PC-9 (cell line): ENCODE measurements at places on chromosomes 2 and 18. TPM values are rescaled to one million over a fixed set of nuclear protein-coding genes. Genes with fewer than 3 reads are reported as not detected.

IL1B gene
- total RNA-seq = 1.4 TPM in 2 replicates

DNA sequence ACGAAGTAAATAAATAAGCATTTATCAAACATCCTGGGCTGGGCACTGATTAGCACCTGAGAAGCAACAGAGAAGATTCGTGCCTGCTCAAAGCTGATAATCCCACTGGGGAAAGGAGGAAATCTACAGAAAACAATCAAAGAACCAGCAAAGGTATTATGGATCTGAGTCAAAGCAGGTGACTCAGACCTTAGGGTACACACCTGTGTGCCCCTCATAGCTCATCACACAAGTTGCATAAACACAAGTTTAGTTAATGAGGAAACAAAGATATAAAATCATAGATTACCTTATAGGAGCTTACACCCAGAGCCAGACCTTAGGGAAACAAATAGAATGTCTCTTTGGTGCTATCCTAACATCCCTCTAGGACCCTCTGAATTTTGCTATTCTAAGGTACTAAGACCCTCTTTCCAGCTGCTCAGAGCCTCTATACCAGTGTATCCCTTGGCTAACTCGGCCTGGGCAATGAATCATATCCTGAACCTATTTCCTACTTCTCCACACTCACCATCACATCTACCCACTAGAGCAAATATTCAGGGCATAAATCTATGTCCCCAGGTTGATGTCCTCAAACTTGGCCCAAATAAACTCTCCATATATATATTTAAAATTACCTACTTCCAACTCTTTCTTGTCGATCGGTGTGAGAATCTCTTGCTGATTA, 19.3 kb upstream of the CTIF start:
- no peak overlapping the region for H3K4me3 ChIP-seq
- no peak overlapping the region for H3K27ac ChIP-seq
- no peaks in the 10 kb centered on the region for H3K27me3 ChIP-seq
- H3K4me1 ChIP-seq = peaks cover 11% of the 10 kb centered on the region; the same call in 1 of the 2 replicates

GRCh38 chr2:30761226-30761625, 46.0 kb downstream of the CAPN13 start:
- peaks cover 7% of the 10 kb centered on the region for H3K4me1 ChIP-seq
- no peak for DNase-seq
- H3K27me3 ChIP-seq = no peaks in the 10 kb centered on the region

- peaks cover 34% of the 10 kb centered on the region for H3K4me1 ChIP-seq
- H3K4me3 ChIP-seq = no peak overlapping the region
- DNase-seq = no peak
- H3K27me3 ChIP-seq = no peaks in the 10 kb centered on the region
- no peaks in the 10 kb centered on the region for H3K36me3 ChIP-seq
- H3K27ac ChIP-seq = no peak overlapping the region
Observed at GRCh38 chr2:208366215-208367127, 40.1 kb upstream of the PTH2R start.

DNA sequence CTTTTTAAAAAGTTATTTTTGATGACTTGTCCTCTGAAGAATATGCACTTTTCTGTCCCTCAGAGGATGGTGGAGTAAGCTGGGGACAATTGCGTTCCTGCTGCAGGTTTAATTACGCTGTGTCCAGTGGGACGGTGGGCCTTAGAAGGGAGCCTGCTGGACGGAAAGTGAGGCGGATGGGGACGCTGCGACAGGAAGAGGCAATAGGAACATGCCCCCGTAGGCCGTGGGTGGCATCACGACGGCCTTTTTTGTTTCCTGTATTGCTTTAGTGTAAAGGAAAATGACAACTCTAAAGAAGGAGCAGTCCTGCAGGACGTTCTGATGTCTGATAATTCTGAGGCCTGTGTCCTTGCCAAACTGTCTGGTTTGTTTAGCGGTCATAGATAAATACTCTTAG, 121.6 kb downstream of the NFATC1 start:
- no peak overlapping the region for H3K27ac ChIP-seq
- no peak for DNase-seq
- H3K4me1 ChIP-seq = no peaks in the 10 kb centered on the region
- no peak overlapping the region for H3K4me3 ChIP-seq
- no peaks in the 10 kb centered on the region for H3K36me3 ChIP-seq

DNA sequence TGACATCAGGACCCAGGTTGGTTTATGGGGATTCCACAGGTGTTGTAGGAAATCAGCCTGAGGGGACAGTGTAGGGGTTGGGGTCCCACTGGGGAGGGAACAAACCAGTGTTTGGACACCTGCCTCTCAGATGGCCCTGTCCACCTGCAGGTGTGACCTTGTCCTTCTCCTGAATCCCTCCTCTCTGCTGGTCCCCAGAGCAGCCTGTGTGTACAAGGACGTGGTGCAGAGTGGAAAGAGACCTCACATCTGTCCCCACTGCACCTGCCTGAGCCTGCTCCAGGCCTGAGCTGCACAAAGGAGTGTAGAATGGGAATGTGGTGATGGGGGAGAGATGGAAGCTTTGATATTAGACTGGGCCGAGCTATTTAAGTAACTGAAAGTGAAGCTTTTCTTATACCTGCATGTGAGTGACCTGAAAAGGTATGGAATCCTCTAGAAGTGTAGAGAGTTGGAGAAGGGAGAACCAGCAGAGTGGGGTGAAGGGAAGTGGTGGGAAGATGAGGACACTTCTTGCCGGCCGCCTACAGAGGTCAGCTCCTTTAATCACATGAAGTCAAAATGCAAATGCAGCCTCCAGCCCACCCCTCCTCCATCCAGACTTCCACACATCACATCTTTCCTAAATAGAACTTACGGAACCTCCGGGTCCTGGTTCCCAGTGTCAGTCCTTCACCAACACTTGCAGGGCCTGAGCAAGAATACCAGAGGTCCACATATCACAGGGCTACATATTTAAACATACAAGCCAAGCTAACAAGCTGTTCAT, 89.3 kb upstream of the SMAD2 start:
- no peaks in the 10 kb centered on the region for H3K36me3 ChIP-seq
- H3K27ac ChIP-seq = no peak overlapping the region
- H3K27me3 ChIP-seq = peaks cover 10% of the 10 kb centered on the region; the same call in 1 of the 2 replicates
- H3K4me3 ChIP-seq = no peak overlapping the region
- peaks cover 15% of the 10 kb centered on the region for H3K4me1 ChIP-seq
- DNase-seq = no peak

DNA sequence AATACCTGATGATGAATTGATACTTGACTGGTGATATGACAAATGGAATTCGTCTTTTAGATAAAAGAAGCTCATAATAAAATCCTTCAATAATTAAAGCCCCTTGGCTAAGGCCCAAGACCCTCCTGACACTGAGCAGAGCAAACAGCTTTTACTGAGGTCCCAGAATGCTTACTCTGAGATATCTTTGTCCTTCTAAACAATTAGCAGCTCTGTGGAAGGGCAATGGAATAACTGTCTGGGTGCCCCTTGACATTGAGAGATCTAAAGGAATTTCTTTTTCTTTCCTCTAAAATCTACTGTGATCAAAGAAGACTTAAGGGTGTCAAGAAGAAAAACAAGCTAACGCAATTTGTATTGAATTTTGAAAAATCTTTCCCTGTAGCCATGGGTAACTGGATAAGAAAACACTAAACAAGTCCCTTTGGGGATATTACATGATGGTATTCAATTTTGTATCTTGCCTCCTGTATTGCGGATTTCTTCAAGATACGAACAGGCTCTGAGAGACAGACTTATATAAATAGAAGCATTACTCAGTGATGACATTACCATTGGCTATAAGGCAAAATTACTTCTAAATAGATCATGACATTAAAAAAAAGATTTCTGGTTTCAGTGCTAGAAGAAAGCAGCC, 128.8 kb downstream of the MREG start:
- peaks cover 7% of the 10 kb centered on the region for H3K4me1 ChIP-seq
- H3K36me3 ChIP-seq = no peaks in the 10 kb centered on the region
- no peak overlapping the region for H3K4me3 ChIP-seq
- no peak for DNase-seq

HJURP gene
- total RNA-seq = 109 TPM in 2 replicates

TXNDC9 gene
- 35.8 and 38.6 TPM in 2 replicates for total RNA-seq

DNA sequence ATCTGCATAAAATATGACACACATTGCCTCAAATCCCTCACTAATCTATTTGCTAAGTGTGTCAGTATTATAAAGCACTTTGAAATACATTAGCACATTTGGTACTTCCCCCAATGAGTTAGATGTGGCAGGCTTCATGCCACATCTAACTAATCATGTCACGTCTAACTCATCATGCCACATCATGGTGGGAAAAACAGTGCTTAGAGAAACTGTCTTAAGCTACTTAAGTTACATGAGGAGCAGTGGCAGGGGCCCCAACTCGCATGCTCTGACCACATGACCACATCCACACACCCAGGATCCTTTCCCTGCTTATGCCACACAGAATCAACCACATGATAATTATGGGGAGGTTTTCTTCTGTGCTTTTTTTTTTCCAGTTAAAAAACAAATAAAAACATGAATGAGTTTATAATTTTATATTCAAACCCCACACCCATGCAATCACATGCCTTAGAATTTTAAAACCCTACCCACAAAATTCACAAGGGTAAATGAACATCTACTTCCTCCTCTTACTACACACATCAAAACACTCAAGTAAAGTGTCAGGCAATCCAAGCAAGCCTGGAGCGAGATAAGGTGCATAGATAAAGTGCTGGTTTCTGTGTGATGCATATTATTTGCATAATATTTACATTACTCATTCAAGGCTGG, 1.6 kb downstream of the ABCA12 start:
- peak overlapping the region; percentile 2; the same call in 1 of the 2 replicates for H3K4me3 ChIP-seq
- H3K4me1 ChIP-seq = peaks cover 30% of the 10 kb centered on the region
- H3K27ac ChIP-seq = peak overlapping the region; percentile 81
- H3K36me3 ChIP-seq = no peaks in the 10 kb centered on the region

GRCh38 chr2:6337472-6337820, 528.3 kb downstream of the CMPK2 start:
- H3K27me3 ChIP-seq = peaks cover 62% of the 10 kb centered on the region
- no peak for DNase-seq
- no peaks in the 10 kb centered on the region for H3K36me3 ChIP-seq
- H3K27ac ChIP-seq = no peak overlapping the region

NDUFB3 gene
- total RNA-seq = 93.1 and 96.7 TPM in 2 replicates

- H3K4me1 ChIP-seq = peaks cover 12% of the 10 kb centered on the region; the same call in 1 of the 2 replicates
- no peak overlapping the region for H3K27ac ChIP-seq
- DNase-seq = no peak
- no peaks in the 10 kb centered on the region for H3K36me3 ChIP-seq
- H3K4me3 ChIP-seq = no peak overlapping the region
Observed at GRCh38 chr18:32429402-32429801, 41.3 kb downstream of the GAREM1 start.

NOSTRIN gene
- 0.48 and 0.68 TPM in 2 replicates for total RNA-seq

SLC4A5 gene
- total RNA-seq = 1.2 TPM in 1 of 2 replicates, not detected in the other

DNA sequence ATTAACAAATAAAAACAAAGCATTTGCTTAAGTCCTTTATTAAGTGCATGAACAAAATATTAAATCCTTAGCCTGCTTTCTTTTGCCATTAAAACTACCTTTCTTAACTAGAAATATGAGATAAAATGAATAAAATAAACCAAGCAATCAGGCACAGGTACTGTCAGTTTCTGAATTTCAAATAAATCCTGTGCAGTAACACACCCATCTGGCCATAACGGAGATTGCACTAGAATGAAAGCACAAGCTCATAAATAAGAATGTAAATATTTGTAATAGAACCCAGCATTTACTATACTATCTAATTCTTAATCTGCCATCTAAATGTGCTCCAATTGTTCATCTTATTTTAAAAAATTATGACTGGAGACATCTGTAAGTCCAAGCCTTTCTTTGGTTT, 31.9 kb downstream of the PRKRA start:
- DNase-seq = no peak
- H3K4me3 ChIP-seq = no peak overlapping the region
- no peak overlapping the region for H3K27ac ChIP-seq
- no peaks in the 10 kb centered on the region for H3K36me3 ChIP-seq
- no peaks in the 10 kb centered on the region for H3K27me3 ChIP-seq

DNA sequence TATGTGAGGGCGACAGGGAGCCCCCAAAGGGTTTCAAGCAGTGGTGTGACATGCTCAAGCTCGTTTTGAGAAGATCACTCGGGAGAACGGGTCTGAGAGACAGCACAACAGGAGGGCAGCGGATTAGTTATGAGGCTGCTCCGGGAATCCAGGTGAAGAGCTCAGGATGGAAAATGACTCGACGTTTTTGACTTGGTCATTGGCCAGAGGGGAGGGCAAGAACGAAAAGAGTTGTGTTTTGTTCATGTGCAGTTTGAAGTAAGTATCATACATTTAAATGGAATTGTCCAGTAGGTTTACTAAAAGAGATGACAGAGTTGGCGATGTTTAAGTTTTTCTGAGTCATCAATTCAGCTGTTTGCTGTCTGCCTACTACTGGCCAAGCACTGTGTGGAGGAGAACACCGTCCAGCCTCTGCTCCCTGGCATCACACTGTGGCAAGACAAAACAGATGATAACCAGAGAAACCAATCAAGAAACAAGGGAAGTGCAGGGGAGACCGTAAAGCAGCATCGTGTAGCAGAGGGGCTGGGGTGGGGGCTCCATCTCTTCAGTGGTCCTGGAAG, 25.3 kb upstream of the ANXA4 start:
- no peaks in the 10 kb centered on the region for H3K4me1 ChIP-seq
- DNase-seq = no peak
- H3K4me3 ChIP-seq = no peak overlapping the region

DLGAP1 gene
- total RNA-seq = 0.13 TPM in 1 of 2 replicates, not detected in the other

- no peak overlapping the region for H3K27ac ChIP-seq
- H3K36me3 ChIP-seq = no peaks in the 10 kb centered on the region
- no peak overlapping the region for H3K4me3 ChIP-seq
- no peaks in the 10 kb centered on the region; the same call in 1 of the 2 replicates for H3K4me1 ChIP-seq
Observed at GRCh38 chr2:26737221-26737620, 26.9 kb upstream of the SLC35F6 start.

DNA sequence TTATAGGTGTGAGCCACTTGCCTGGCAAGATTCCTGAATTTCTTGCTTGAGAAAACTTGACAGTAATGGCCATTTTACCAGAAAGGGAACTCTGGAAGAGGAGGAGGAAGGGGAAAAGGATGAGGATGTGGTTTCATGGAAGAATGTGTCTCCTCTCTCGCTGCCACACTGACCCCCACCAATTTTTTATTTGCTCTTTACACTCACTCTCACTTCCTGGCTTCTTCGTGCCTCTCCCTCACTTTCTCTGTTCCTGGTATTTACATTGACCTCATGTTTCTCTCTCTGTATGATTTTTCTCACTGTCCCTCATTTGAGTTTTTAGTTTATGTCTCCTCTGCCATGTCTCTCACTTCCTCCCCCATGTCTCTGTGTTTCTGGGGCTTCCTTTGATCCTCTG, 134.5 kb upstream of the CAB39 start:
- H3K36me3 ChIP-seq = no peaks in the 10 kb centered on the region
- H3K27me3 ChIP-seq = no peaks in the 10 kb centered on the region
- H3K4me3 ChIP-seq = no peak overlapping the region
